ENCODE measurements at places on chromosomes 12 and 14.
A peak's percentile ranks its signal among the peaks of the same experiment; 100 is the strongest.

DNA sequence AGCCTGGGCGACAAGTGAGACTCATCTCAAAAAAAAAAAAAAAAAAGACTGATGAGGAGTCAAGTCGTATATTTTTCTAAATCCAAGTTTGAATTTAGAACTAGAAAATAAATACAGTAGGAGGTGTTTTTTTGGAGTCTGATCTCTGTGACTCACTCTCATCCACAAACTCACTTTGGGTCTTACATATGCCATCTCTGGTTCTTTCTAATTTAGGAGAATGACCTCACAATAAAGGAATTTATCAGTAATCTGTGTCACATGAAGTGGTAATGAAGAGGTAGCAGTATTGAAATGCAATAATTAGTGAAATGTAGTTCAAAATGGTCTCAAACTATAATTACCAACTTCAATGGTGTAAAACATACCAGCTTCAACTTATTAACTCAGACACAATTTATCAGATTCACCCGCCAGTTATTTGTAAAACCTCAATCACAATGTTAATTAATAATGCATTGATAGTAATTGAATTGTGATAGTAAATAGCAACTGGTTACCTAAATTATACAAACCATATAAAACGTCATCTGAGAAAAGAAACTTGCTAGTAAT is 4.4 kb upstream of the CFL2 start:
- no peaks in the 10 kb centered on the region for H3K36me3 ChIP-seq
- no peak overlapping the region for H3K4me3 ChIP-seq
- no peaks in the 10 kb centered on the region for H3K27me3 ChIP-seq
- peaks cover 4% of the 10 kb centered on the region for H3K4me1 ChIP-seq
- DNase-seq: no peak

- no peaks in the 10 kb centered on the region for H3K27me3 ChIP-seq
- no peaks in the 10 kb centered on the region for H3K36me3 ChIP-seq
- peaks cover 4% of the 10 kb centered on the region for H3K4me1 ChIP-seq
- peak overlapping the region; percentile 32 for H3K27ac ChIP-seq
- H3K4me3 ChIP-seq: no peak overlapping the region
Observed at GRCh38 chr14:103508521-103509329, 13.9 kb downstream of the CKB start.

- no peak for DNase-seq
- H3K4me1 ChIP-seq: no peaks in the 10 kb centered on the region
- no peak overlapping the region for H3K27ac ChIP-seq
- no peaks in the 10 kb centered on the region for H3K27me3 ChIP-seq
Observed at GRCh38 chr12:82555699-82556098, 131.0 kb upstream of the TMTC2 start.

GRCh38 chr14:88947646-88948598 is 123.5 kb downstream of the TTC8 start:
- H3K4me1 ChIP-seq: peaks cover 8% of the 10 kb centered on the region
- H3K27ac ChIP-seq: no peak overlapping the region
- DNase-seq: peak; percentile 24
- no peaks in the 10 kb centered on the region for H3K36me3 ChIP-seq

DNA sequence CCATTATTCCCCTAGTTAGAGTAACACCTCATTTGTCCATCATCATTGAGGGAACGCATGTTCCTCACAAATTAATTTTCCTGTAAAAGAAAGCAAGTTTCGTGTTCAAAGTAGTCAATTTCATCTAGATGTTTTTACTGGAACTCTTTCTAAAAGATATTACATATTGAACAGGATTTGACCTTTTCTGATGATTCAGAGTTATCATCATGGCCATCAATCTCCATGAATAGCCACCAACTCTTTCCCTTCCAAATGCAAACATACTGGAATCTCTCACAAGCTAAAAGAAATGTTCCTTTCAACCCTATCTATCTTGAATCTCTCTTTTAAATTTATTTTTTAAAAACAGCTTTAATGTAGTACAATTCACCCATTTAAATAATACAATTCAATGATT is 263.1 kb upstream of the FAR2 start:
- H3K4me3 ChIP-seq: no peak overlapping the region
- H3K36me3 ChIP-seq: no peaks in the 10 kb centered on the region
- H3K27ac ChIP-seq: no peak overlapping the region
- H3K27me3 ChIP-seq: no peaks in the 10 kb centered on the region
- no peak for DNase-seq
- H3K4me1 ChIP-seq: no peaks in the 10 kb centered on the region

All from lung (tissue), 17 donors.